ENCODE measurements at places on chromosomes 16 and 17. TPM values are rescaled to one million over a fixed set of nuclear protein-coding genes. Genes with fewer than 3 reads are reported as not detected.

TBX21 gene
- total RNA-seq, result 0.85 TPM

ARL5C gene
- not detected for total RNA-seq

CCL3 gene
- total RNA-seq, result 5.8 TPM

E4F1 gene
- 75.0 TPM for total RNA-seq

DNA sequence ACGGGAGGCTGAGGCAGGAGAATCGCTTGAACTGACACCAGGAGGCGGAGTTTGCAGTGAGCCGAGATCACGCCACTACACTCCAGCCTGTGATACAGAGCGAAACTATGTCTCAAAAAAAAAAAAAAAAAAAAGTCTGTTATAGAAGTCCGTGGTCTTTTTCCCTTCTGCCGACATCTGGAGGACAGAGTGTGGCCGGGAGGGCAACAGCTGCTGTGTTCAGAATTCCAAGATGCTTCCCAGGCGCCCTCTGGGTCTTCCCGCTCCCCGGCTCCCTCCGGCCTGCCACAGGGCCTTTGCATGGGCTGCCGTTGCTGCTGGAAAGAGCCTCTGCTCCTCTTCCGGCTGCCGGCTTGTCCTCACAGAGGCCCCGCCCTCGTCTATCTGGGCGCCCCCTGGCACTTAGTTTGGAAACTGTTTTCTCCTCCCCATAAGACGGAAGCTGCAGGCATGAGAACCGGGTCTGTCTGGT, 2.4 kb upstream of the CACNA1H start:
- H3K4me3 ChIP-seq, result no peak overlapping the region
- no peaks in the 10 kb centered on the region for H3K36me3 ChIP-seq
- H3K4me1 ChIP-seq, result no peaks in the 10 kb centered on the region
- no peak for DNase-seq
- no peak overlapping the region for H3K27ac ChIP-seq

- no peak overlapping the region for H3K4me3 ChIP-seq
- no peak overlapping the region for H3K27ac ChIP-seq
- no peaks in the 10 kb centered on the region for H3K27me3 ChIP-seq
- DNase-seq, result peak; percentile 20
- no peaks in the 10 kb centered on the region for H3K36me3 ChIP-seq
- H3K4me1 ChIP-seq, result no peaks in the 10 kb centered on the region
These were observed 15.6 kb upstream of the SLC38A8 start for GRCh38 chr16:84058211-84058610.

DNA sequence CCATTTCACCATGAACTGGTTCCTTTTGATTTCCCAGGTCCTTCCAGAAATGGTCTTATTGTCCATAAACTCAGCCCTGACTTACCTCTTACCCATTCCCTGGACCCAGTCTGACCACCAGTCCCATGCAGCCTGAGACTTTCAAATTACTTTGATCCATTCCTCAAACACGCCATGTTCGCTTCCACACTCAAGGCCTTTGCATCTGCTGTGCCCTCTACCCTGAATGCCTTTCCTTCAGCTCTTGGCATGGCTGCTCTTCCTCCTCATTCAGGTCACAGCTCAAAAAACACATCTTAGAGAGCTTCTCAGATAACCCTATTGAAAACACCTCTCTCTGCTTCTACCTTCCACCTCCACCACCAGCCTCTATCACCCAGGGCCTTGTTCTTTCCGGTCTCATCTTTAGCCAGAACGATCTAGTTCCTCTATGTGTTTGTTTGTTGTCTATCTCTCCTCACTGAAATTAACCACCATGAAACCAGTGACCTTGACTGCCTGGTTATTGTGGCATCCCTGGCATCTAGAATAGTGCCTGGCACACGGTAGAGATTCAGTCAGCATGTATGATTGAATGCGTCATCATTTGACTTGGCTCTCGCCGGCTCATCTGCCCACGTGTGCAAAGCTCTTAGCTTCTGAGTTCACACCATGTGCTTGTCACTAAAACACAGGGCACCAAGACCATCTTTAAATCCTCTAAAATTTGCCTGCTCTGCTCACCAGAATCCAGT, 12.8 kb downstream of the CRYM start:
- H3K4me1 ChIP-seq, result peaks cover 27% of the 10 kb centered on the region
- H3K4me3 ChIP-seq, result no peak overlapping the region
- DNase-seq, result no peak
- H3K27ac ChIP-seq, result no peak overlapping the region

DNA sequence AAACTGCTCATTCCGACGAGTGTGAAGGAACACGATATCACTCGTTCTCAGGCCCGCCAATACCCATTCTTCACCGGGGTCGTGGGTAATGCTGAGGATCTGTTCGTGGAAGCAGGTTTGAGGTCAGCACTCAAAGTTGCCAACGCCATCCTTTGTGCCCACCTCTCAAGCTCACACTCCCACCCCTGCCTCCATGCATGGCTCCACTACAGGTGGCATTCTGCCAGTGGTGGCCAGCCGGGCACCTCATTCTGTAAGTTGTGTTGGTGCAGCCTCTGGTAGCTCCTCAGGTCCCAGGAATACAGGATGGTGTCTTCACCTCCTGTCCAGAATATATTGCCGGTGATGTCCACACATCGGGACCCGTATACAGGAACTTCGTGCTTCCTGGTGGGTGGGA, 10.7 kb downstream of the TLE7 start:
- no peaks in the 10 kb centered on the region for H3K4me1 ChIP-seq
- no peaks in the 10 kb centered on the region for H3K27me3 ChIP-seq
- no peak overlapping the region for H3K27ac ChIP-seq
- no peak for DNase-seq

GRCh38 chr16:53971616-53972015, 267.7 kb downstream of the FTO start:
- H3K36me3 ChIP-seq, result no peaks in the 10 kb centered on the region
- no peak overlapping the region for H3K27ac ChIP-seq
- DNase-seq, result no peak
- no peaks in the 10 kb centered on the region for H3K27me3 ChIP-seq

DNA sequence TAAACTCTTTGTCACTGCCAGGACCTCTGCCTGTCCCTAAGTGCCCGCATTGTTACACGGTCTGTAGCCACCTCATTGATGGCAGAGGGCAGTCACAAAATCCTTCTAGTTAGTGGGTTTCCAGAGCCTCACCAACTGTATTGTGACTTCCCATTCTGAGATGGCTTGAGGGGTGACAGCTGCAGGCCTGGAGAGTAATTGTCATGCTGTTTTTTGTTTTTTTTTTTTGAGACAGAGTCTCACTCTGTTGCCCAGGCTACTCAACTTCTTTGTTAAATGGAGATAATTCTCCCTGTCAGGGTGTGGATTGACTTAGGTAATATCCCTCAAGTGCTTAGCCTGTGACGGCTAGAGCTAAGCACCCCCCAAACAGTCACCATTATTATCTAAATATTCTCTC, 77.9 kb downstream of the SDR42E1 start:
- H3K36me3 ChIP-seq, result no peaks in the 10 kb centered on the region
- H3K4me3 ChIP-seq, result no peak overlapping the region
- no peaks in the 10 kb centered on the region for H3K27me3 ChIP-seq
- H3K27ac ChIP-seq, result no peak overlapping the region
- no peaks in the 10 kb centered on the region for H3K4me1 ChIP-seq

DNA sequence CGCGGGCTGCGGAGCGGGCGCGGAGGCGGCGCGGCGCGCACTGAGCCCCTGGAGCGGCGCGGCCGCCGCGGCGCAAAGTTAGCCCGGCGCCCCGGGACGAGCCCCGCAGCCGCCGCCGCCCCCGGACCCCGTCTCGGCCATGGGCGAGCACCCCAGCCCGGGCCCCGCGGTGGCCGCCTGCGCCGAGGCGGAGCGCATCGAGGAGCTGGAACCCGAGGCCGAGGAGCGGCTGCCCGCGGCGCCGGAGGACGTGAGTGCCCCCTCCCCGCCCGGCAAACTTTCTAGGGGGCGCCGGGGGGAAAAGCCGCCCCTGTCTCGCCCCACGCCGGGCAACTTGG, 388 bp downstream of the RHBDL3 start:
- H3K27me3 ChIP-seq, result no peaks in the 10 kb centered on the region
- H3K4me3 ChIP-seq, result peak overlapping the region; percentile 70
- no peak overlapping the region for H3K27ac ChIP-seq
- no peak for DNase-seq

- H3K4me1 ChIP-seq, result peaks cover 30% of the 10 kb centered on the region
- H3K27ac ChIP-seq, result no peak overlapping the region
- DNase-seq, result peak; percentile 64
- no peaks in the 10 kb centered on the region for H3K27me3 ChIP-seq
- no peak overlapping the region for H3K4me3 ChIP-seq
These were observed 1.9 kb upstream of the C16orf74 start for GRCh38 chr16:85752511-85753420.

DNA sequence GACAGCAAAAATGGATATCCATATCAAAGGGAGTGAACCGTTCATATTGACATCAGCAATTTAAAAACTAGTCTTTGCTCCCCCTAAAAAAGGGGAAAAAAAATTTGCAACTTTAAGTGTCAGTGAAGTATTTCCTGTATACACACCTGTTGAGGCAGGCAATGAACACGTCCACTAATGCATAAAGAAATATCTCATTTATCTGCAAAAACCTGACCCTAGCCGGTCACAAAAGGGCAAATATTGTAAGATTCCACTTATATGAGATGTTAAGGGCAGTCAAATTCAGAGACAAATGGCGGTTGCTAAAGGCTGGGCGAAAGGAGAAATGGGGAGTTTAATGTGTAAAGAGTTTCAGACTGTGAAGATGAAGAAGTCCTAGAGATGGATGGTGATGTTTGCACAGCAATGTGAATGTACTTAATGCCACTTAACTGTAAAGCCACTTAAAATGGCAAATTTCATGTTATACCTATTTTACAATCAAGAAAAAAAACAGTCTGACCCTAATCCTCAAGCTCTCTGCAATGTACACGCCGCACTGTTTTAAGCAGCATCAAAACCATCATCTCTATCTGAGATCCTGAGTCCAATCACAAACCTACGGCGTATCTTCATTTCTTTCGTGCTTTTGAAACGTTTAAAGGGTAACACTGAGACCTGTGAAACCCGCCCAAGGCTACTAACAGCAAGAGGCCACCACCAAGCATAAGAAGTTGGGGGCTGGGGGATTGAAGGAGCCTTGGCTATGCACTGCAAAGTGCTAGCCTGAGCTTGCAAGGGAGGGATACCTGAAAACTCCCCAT, 1.1 kb downstream of the PARN start:
- peak overlapping the region; percentile 90 for H3K4me3 ChIP-seq
- no peak for DNase-seq
- no peaks in the 10 kb centered on the region for H3K36me3 ChIP-seq

DNA sequence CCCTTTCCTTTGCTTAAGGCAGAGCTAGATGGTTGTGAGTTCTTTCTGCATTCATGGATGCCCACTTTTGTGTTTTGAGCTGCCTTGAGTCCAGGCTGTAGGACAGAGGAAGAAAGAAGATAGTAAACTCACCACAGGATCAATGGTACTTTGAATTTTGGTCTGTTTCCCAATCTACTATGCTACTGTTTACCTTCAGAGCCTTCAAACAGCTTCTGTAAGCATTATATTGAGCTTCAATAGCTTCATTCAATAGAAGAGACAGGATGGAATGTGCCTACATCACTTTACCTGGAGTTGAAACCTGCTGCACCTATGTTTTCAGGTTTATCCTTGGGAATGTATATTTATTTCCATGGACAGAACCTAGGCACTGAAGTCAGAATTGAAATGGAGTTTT, 397.9 kb upstream of the DYNLRB2 start:
- no peak for DNase-seq
- no peaks in the 10 kb centered on the region for H3K4me1 ChIP-seq
- no peak overlapping the region for H3K27ac ChIP-seq
- no peaks in the 10 kb centered on the region for H3K27me3 ChIP-seq
- no peak overlapping the region for H3K4me3 ChIP-seq
- no peaks in the 10 kb centered on the region for H3K36me3 ChIP-seq

GRCh38 chr16:3596101-3596861, 15.1 kb downstream of the SLX4 start:
- H3K27me3 ChIP-seq, result no peaks in the 10 kb centered on the region
- no peak overlapping the region for H3K4me3 ChIP-seq
- DNase-seq, result no peak

DNA sequence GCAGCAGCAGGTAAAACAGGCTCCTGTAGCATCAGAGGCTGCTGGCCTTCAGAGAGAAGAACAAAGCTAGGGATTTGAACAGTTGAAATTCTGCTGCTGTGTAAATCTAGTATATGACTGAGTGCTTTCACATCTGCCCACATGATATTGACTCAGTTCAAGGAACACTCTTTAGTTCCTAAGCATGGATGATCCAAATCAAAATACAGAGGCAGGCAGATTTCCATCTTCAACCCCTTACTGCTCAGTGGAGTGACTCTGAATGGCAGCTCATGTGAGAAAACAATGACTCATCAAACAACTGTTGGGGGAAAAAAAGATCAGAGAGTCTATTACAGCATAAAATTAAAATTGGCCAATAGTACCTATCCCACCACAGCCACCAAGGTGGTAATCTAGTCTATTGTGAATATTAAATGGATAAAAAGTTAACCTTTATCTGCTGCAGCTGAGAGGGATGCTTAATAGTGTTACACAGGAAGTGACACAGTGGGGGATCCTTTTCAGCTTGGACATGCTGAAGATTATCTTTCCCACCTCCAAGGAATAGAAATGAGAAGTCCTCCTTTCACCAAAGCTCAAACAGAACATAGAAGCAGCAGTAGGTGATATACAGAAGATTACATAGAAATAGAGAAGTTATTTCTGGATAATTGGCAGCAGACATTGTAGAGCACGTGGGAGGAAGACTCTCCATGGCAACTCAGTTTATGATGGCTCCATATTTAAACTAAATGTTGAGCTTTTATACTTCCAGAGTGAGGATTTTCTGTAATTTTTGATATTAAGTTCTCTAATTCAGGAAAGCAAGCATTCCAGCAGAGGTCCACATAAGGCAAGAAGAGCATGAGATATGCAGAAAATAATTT, 239.7 kb upstream of the ERCC4 start:
- no peak for DNase-seq
- no peaks in the 10 kb centered on the region for H3K27me3 ChIP-seq
- no peaks in the 10 kb centered on the region for H3K4me1 ChIP-seq
- H3K4me3 ChIP-seq, result no peak overlapping the region
- no peaks in the 10 kb centered on the region for H3K36me3 ChIP-seq

All from Peyer's patch (tissue), 4 donors.